ENCODE measurements at places on chromosomes 3 and 15.

DNA sequence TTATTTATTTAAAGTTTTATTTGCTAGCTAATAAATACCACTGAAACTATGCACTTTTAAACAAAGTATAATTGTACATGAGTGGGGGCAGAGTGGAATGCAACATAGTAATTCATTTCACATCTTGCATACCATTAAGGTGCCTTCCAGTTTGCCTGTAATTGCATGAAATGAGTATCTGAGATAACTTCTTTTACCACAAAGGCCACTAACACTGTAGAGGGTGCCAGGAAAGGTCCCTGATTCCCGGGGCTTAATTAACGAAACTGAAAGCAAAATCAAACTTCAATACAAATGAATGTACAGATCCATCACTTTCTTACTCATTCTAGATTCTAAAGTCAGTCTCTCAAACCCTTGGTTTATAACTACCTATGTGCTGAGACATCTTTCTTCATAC is 2.1 kb downstream of the CD47 start:
- no peak for DNase-seq

DNA sequence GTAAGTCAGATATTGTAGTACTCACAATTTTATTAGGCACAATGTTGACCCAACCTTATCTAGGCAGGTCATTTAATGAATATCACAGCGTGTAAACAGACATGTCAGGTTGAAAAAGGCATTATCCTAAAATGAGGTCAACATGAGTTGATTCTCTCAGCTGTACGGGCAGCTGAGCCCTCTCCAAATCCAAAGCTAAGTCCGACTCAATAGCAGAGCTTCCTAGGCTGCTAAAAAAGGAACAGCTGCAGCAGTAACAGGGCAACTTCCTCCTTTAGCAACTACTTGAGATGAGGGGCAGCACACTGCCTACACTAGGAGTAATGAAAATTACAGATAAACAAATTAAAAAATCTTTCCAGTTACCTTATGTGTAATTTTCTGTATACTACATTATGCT is 189.2 kb downstream of the CADM2 start:
- DNase-seq, result no peak

- no peak for DNase-seq
Observed at GRCh38 chr15:90268415-90268814, 2.9 kb downstream of the NGRN start.

- no peak for DNase-seq
Observed at GRCh38 chr3:55488398-55489055, 1.4 kb upstream of the WNT5A start.

- DNase-seq, result no peak
Observed at GRCh38 chr3:13611221-13611620, 62.3 kb downstream of the FBLN2 start.

DNA sequence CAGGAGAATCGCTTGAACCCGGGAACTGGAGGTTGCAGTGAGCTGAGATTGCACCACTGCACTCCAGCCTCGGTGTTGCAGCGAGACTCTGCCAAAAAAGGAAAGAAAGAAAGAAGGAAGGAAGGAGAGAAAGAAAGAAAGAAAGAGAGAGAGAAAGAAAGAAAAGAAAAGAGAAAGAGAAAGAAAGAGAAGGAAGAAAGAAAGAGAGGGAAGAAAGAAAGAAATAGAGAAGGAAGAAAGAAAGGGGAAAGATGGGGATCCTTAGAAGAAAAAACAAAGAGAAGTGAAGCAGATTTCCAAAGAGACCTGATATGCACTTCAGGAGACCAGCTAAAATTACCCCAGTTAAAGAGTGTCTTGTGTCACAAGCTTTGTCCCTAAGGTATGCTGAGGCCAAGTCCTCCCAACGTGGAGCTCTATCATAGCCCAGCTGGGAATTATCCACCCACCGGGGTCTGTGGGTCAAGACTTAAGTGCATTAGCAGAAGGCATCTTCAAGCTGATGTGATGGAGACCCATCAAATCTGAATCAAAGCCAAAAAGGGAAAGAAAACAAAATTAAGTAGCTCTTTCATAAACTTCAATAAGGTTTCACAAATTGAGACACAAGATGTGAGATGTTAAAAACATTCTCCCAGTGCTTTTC is 17.8 kb upstream of the AKAP13 start:
- DNase-seq, result no peak

DNA sequence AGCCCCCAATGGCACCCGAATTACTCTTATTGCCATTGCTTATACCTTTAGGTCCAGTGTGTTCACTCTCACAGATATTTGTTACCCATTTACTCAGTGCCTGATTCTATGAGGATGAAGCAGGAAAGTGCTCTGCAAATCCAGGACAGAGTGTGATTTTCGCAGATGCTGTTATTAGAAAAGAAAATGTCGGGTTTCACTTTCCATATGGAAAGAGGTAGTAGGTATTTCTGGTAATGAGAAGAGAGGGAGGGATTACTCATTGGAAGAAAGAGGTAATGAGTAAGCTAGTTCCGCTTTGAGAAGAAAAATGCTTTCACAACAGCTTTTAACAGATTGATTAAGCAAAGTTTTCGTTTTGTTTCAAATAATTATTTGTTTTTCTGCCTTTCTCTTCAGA is 336.3 kb upstream of the CFAP20DC start:
- no peak for DNase-seq

DNA sequence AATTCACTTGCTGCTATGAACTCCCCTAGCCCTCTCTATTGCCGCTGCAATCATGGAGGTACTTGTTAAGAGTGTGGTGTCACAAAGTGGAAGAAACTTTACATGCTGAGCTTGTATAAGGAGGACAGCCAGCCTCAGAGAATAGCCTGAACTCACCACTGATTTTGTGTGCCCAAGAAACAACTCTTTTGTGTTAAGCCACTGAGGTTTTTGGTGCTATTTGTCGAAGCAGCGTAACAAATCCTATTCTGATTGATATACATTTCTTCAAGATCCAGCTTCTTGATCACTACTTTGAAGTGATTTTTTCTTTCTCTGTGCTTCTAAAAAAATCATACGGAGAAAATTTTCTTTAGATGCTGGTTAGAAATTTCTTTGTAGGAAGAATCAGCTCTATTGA is 132.4 kb downstream of the MEIS2 start:
- DNase-seq, result no peak

- DNase-seq, result no peak
Observed at GRCh38 chr15:31579976-31580375, 253.3 kb downstream of the KLF13 start.

DNA sequence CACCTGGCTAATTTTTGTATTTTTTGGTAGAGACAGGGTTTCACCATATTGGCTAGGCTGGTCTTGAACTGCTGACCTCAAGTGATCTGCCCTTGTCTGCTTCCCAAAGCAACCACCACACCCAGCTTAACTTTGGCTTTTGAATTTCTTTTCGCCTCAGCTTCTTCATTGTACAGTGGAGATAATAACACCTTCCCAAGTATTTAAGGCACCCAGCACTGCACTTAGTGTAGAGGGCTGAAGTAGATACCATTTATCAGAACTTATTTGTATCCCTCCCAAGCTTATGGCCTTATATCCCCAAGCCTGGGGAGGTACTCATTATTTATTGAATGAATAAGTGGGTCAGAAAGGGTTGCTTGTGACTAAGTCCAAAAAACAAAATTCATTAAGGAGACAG is 2.3 kb downstream of the SQOR start:
- DNase-seq, result no peak

DNA sequence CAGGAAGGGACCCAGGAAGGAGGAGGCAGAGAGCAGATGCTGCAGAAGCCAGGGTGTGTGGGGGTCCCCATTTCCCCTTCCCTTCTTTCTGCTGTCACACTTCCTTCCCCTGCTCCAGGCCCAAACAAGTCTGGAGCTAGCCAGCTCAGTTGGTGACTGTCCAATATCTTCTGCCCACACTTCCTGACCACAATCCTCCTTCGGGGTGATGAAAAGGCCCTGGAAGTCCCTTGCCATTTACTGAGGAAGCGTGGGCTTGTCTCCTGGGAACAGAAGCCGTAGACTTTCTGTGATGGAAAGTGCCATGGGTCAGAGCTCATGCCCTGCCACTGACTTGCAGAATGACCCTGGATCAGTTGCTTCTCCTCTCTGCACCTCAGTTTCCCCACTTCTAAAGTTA is 39.0 kb downstream of the ANAPC13 start:
- no peak for DNase-seq

- no peak for DNase-seq
Observed at GRCh38 chr15:34434627-34435305, 2.8 kb downstream of the GOLGA8A start.

- DNase-seq, result no peak
Observed at GRCh38 chr3:150170852-150171520, 200.3 kb upstream of the PFN2 start.

GRCh38 chr3:129304962-129305222 is 26.2 kb downstream of the HMCES start:
- no peak for DNase-seq

GRCh38 chr3:70149714-70150400 is 150.3 kb downstream of the SAMMSON start:
- DNase-seq, result no peak

DNA sequence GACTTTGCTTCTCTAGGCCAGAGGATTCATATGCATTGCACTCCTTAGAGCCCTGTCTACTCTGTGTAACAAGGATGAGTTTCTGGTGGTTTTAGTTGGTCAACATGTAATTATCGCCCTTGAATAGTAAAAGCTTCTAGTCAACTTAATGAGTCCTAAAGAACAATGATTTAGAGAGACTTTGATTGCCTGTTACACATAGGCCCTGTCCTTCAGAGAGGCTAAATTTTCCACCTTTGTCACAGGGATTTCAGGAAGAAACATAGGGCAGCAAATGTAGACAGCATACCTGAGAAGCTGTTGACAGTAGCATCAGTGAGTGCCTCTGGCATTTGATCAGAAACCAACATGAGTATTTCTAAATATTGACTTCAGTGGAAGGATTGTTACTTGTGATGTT is 7.1 kb downstream of the BTLA start:
- DNase-seq, result no peak

DNA sequence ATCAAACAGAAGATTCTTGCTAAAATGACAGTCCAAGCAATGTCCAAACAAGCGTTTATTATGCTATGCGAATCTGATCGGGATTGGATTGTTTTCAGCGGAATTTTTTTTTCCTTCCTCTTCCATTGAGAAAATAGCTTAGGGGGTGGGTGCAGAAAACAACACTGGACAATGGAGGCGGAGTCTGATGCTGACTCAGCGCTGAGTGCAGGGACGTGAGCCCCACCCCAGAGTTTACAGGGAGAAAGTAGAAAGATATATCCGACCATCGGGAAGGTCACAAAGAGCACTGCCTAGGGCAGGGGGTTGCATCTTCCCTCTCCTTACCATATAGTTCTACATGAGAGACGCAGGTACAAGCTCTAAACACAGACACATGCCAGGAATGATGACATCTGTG is 117.0 kb downstream of the FOXP1 start:
- DNase-seq, result no peak

DNA sequence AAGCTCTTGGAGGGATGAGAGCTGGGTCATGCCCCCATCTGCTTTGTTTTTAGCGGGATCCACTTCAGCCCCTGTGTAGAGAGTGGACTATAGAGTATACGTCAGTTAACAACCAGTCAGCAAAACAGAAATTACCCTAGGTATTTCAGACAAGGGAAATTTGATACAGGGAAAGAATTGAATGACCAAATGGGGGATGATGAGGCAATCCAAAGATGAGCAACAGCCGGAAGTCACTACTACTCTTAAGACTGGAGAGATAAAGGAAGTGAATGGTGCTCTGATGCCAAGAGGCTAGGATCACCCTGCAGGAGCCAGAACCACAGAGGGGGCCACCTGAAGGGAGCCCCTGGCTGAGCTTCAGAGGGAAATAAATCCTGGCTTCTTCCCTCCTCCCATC is 1.7 kb upstream of the GPR62 start:
- DNase-seq, result no peak

DNA sequence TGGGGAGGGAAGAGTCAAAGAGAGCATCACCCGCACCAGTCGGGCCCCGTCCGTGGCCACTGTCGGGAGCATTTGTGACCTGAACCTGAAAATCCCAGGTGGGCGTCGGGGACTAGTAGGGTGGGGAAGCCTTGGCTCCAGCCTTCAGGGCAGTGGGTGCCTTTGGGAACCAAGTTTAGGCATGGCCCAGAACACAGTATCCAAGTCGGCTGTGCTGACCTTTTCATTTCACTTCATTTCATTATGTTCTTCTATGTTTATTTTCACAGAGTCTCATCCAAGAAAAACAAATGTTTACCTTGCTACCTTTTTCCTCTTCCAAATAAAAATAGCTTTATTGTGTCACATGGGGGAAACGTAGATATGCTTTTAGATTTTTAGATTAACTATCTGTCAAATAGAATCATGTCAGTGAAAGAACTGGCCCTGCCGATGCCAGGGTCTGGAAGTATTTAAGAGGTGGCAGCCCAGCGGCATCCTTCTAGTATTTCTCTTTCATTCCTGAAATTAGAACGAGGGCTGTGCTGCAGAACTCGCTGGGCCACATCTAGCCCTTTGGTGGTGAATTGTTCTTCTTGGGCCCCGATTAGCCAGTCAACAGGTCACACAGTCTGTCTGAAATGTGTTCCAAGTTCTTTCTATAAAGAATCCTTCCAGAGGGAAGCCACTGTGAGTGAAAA is 60.5 kb downstream of the DNASE1L3 start:
- DNase-seq, result no peak

- DNase-seq, result no peak
Observed at GRCh38 chr3:188421836-188422540, 268.0 kb downstream of the LPP start.

DNA sequence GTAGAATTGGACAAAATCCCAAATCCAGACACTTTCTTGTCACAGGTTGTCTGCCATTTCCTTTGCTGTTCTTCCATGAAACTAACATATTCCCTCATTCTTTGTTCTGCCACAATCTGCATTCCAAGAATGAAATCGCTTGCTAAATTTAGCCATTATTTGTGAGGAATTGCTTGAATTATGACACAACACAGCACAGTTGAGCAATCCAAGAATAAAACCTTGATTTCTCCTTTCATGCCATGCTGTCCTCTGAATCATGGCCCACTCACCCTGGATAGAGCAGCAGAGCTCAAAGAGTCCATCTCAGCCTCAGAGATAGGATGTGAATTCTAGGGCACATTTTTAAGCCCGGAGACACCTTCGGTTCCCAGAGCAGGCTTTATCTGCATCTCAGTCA is 35.2 kb upstream of the GREM1 start:
- DNase-seq, result no peak

Measured in naive thymus-derived CD4-positive, alpha-beta T cell (primary cell).